ENCODE measurements at places on chromosomes 6 and 20. TPM values are rescaled to one million over a fixed set of nuclear protein-coding genes. Genes with fewer than 3 reads are reported as not detected.

DNA sequence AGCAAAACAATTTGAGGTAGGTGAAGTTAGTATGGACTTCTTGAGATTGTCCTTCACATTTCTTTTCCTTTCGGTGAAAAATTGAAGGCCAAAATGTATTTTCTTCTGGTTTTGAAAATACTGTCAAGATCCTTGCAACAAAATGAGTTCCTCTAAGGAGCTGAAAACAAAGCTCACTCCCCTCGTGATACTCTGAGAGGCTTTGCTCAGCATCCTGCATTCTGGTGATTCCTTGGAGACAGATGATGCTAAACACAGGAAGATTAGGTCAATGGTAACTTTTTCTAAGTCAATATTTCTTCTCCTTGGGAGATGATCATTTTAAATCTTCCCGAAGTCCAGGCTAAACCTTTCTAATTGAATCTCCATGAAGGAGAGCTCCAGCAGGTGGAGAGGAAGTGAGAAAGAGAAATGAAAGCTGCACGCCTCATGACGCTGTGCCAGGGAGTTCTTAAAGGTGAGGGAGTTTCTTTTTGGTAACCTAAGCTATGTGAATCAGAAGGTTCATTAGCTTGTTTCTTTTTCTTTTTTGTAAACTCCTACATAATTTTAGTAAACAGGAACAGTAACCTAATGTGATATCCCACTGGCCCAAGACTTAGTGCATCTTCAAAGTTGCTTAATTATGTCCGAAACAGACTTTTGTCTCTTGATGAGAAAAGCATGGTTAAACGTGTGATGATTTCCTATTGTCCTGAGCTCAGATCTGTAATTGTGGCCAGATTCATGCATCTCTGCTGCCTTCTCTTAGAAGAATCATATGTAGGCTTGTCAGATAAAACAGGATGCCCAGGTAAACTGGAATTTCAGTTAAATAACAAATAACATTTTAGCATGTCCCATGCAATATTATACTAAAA lies 15.0 kb downstream of the ESR1 start:
- H3K27ac ChIP-seq: no peak overlapping the region
- H3K36me3 ChIP-seq: no peaks in the 10 kb centered on the region
- no peak for DNase-seq
- H3K4me3 ChIP-seq: no peak overlapping the region
- H3K4me1 ChIP-seq: no peaks in the 10 kb centered on the region

The BTN2A1 gene
- total RNA-seq: 10.5 TPM

The MCM3 gene
- 19.4 TPM for total RNA-seq

The GSTA4 gene
- total RNA-seq: 36.2 TPM

DNA sequence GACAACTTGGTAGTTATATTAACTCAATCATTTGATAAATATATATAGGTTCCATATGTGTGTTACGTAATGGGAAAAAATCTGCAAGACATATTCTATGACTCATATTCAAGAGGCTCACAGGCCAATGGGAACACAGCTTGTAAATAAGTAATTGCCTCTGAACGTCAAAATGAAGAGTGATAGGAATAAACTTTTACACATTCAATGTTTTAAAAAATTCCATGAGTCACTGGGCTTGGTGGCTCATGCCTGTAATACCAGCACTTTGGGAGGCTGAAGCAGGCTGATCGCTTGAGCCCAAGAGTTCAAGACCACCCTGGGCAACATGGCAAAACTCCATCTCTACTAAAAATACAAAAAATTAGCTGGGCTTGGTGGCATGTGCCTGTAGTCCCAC lies 209.4 kb upstream of the MCHR2 start:
- H3K27me3 ChIP-seq: no peaks in the 10 kb centered on the region
- DNase-seq: peak; percentile 76
- H3K4me3 ChIP-seq: no peak overlapping the region
- no peaks in the 10 kb centered on the region for H3K36me3 ChIP-seq
- H3K4me1 ChIP-seq: peaks cover 7% of the 10 kb centered on the region

GRCh38 chr20:50019466-50020256 lies 36.9 kb downstream of the SNAI1 start:
- no peak overlapping the region for H3K4me3 ChIP-seq
- no peaks in the 10 kb centered on the region for H3K36me3 ChIP-seq
- peak; percentile 80 for DNase-seq
- peaks cover 22% of the 10 kb centered on the region for H3K4me1 ChIP-seq
- no peak overlapping the region for H3K27ac ChIP-seq

DNA sequence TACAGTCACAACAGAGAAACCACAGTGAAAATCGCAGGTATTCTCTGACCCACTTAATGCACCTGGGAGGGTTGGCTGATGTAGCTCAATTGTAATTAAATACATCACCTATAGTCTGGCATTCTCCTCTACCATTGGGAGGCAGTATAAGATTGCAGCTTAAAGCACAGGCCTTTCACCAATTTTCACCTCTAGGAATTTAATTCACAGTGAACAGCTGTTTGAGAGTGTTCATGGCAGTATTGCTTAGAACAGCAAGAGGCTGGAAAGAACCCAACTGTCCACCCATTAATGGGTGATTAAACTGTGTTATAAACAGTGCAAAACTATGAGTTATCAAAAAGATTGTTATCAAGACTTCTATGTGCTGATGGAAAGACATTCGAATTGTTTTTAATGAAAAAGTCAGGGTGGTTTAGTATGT lies 2.0 kb downstream of the EDEM2 start:
- peaks cover 27% of the 10 kb centered on the region for H3K36me3 ChIP-seq
- no peak overlapping the region for H3K4me3 ChIP-seq
- H3K27me3 ChIP-seq: no peaks in the 10 kb centered on the region
- peaks cover 19% of the 10 kb centered on the region for H3K4me1 ChIP-seq
- DNase-seq: peak; percentile 65
- no peak overlapping the region for H3K27ac ChIP-seq

GRCh38 chr6:31272836-31273626 lies 1.1 kb upstream of the HLA-C start:
- no peak overlapping the region for H3K27ac ChIP-seq
- H3K4me3 ChIP-seq: peak overlapping the region; percentile 84
- peaks cover 9% of the 10 kb centered on the region for H3K36me3 ChIP-seq
- peaks cover 3% of the 10 kb centered on the region for H3K4me1 ChIP-seq

- no peak overlapping the region for H3K4me3 ChIP-seq
- H3K27ac ChIP-seq: no peak overlapping the region
- H3K36me3 ChIP-seq: no peaks in the 10 kb centered on the region
- no peak for DNase-seq
- no peaks in the 10 kb centered on the region for H3K27me3 ChIP-seq
Observed at GRCh38 chr6:15615802-15616201, 47.0 kb downstream of the DTNBP1 start.

The SAMD5 gene
- total RNA-seq: 0.59 TPM

DNA sequence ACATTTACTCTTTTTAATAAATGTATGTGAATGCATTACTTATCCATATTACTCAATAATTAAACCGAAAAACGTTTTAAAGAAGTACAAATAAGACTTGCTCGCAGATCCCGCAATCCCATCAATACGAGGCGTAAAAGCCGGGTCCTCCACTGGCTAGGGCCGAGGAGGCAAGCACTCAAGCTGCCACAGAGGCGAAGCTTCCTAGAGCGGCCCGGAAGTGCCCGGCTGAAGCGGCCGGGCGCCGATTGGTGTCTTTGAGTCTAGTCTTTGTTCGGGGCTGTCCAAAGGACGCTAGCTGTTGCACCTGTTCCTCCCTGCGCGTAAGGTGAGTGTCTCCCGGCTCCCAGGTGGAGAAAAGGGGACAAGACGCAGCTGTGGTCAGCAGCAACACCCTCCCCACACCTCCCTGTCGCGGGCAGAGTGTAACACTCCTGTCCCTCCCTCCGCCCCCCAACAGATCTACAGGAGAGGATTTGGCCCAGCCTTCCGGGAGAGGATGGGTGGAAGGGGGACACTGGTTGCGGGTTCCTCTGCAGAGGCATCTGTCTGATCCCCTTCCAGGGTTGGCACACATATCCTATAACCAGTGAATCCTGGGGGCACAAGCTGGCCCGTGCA lies at the start of gene ZSCAN16:
Gene ZSCAN16 (plus strand): TSS at position 260 of the 621 bp plus-strand sequence. CDS start 835 bp downstream, outside the sequence.
- DNase-seq: peak; percentile 86
- H3K36me3 ChIP-seq: peaks cover 9% of the 10 kb centered on the region
- H3K27ac ChIP-seq: peak within 1 kb of the TSS; percentile 50
- no peaks in the 10 kb centered on the region for H3K27me3 ChIP-seq

DNA sequence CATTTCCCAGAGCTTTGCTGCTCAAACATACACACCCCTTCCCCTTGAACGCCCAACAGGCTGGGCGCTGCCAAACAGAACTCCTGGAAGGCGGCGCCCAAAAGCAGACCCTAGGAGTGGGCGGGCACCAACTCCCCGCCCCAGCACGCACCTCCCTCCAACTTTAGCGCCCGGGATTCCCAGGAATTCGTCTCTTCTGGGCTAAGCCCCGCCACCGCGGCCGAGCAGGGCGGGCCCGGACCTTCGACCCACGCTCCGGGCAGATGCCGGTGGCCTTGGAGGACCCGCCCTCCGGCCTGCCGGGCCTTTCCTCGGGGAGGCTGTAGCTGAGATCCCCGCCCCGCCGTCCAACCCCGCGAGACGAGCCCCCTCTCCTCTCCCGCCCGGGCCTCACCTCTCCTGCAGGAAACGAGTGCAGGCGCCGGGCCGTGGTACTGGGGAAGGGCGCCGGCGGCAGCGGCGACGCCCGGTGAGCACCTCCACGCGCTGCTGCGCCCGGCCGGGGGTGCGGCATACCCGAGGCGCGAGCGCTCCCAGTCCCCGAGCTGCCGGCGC lies 659 bp downstream of the MCUR1 start:
- no peaks in the 10 kb centered on the region for H3K36me3 ChIP-seq
- no peaks in the 10 kb centered on the region for H3K27me3 ChIP-seq
- H3K4me3 ChIP-seq: peak overlapping the region; percentile 89
- peak; percentile 97 for DNase-seq

DNA sequence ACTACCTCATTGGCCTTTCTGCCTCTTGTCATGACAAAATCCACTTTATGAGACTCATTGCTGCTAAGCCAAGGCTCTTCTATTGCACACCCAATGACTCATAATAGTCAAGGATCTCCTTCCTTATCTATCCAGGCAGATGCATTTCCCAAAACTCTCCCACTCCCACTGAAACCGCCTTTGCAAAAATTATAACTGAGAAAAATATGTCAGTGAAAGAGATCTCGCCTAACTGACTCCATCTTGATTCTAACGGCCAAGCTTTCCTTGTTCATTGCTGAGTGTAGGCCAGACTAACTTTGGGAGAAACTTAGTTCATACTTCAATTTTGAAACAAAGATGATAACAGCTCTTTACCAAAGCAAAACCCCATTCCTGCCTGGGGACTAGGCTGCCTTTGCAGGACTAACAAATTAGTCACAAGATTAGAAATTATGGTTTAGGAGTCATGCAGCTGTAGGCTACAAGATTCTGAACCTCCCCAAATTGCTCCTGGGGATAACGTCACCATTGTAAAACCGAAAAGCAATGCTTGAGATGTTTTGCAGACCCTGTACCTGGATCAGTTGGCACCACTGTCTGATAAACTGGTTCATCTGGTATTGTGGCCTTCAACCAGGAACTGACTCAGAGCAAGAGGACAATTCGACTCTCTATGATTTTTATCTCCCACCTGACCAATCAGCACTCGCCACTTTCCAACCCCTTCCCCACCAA lies 47.1 kb downstream of the HAO1 start:
- no peaks in the 10 kb centered on the region for H3K4me1 ChIP-seq
- no peak for DNase-seq
- no peak overlapping the region for H3K4me3 ChIP-seq
- H3K36me3 ChIP-seq: no peaks in the 10 kb centered on the region
- H3K27me3 ChIP-seq: no peaks in the 10 kb centered on the region

The GSTA3 gene
- total RNA-seq: not detected

GRCh38 chr6:138654715-138655634 lies 118.6 kb upstream of the CCDC28A start:
- no peaks in the 10 kb centered on the region for H3K36me3 ChIP-seq

DNA sequence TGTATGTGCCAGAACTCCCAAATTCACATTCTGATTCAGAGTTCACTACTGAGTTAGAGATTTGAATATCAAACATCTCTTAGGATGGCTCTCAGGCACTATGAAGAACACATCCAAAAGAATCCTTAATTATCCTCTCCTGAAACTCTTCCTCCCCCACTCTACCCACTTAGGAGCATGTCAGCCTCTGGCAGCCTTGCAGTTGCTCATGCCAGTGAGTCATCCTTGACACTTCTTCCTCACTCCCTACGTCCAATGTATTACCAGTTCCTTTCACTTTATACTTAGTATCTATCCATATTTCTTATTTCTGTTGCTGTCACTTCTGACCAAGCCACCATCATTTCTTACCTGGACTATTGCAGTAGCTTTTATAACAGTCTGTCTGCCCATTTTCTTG lies 192.0 kb upstream of the IMPG1 start:
- H3K27me3 ChIP-seq: no peaks in the 10 kb centered on the region
- DNase-seq: no peak
- H3K27ac ChIP-seq: no peak overlapping the region
- no peaks in the 10 kb centered on the region for H3K4me1 ChIP-seq
- no peak overlapping the region for H3K4me3 ChIP-seq

DNA sequence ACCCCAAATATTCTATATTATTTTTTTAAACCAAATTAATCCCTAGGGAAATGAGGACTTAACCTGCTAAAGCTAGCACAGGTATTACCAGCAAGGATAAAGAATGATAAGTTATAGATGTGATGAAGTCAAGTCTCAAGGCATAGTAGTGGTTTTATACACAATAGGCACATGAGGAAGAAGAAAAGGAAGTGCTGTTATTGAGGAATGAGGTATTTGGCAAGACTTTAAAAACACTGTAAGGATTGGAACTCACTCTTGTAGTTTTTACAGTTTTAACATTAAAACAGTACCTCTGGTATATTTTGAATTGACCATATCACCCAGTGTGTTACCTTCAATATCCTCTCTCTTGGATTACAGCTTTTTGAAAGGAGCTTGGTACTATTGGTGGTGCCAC lies 54.6 kb downstream of the PHF3 start:
- no peaks in the 10 kb centered on the region for H3K27me3 ChIP-seq
- no peaks in the 10 kb centered on the region for H3K4me1 ChIP-seq
- no peak for DNase-seq
- H3K27ac ChIP-seq: no peak overlapping the region
- no peak overlapping the region for H3K4me3 ChIP-seq
- H3K36me3 ChIP-seq: no peaks in the 10 kb centered on the region

- no peak overlapping the region for H3K27ac ChIP-seq
- no peaks in the 10 kb centered on the region for H3K36me3 ChIP-seq
- DNase-seq: peak; percentile 38
- H3K4me3 ChIP-seq: no peak overlapping the region
- peaks cover 4% of the 10 kb centered on the region for H3K4me1 ChIP-seq
Observed at GRCh38 chr6:69791065-69791471, 5.7 kb downstream of the LMBRD1 start.

- no peaks in the 10 kb centered on the region for H3K4me1 ChIP-seq
- H3K4me3 ChIP-seq: no peak overlapping the region
- no peaks in the 10 kb centered on the region for H3K36me3 ChIP-seq
- no peak for DNase-seq
- H3K27ac ChIP-seq: no peak overlapping the region
Observed at GRCh38 chr6:55100686-55101085, 73.6 kb upstream of the HCRTR2 start.

The SFTA2 gene
- not detected for total RNA-seq

- no peak for DNase-seq
- H3K4me1 ChIP-seq: no peaks in the 10 kb centered on the region
- H3K27me3 ChIP-seq: no peaks in the 10 kb centered on the region
- no peak overlapping the region for H3K4me3 ChIP-seq
Observed at GRCh38 chr6:51892750-51893149, 194.7 kb downstream of the PKHD1 start.

Measured in osteoblast (primary cell).